Glutamatergic neuron (in vitro differentiated cells): ENCODE measurements at places on chromosomes 3 and 15. TPM values are rescaled to one million over a fixed set of nuclear protein-coding genes. Genes with fewer than 3 reads are reported as not detected.

Gene CCNDBP1
- 86.8 TPM for total RNA-seq

Gene NAALADL2
- total RNA-seq: 1.6 TPM

Gene MYRIP
- total RNA-seq: 1.8 TPM

Gene GP9
- not detected for total RNA-seq

Gene C15orf39
- 9.0 TPM for total RNA-seq
